NCI-H1436 (cell line): ENCODE measurements at places on chromosomes 2 and 18.

DNA sequence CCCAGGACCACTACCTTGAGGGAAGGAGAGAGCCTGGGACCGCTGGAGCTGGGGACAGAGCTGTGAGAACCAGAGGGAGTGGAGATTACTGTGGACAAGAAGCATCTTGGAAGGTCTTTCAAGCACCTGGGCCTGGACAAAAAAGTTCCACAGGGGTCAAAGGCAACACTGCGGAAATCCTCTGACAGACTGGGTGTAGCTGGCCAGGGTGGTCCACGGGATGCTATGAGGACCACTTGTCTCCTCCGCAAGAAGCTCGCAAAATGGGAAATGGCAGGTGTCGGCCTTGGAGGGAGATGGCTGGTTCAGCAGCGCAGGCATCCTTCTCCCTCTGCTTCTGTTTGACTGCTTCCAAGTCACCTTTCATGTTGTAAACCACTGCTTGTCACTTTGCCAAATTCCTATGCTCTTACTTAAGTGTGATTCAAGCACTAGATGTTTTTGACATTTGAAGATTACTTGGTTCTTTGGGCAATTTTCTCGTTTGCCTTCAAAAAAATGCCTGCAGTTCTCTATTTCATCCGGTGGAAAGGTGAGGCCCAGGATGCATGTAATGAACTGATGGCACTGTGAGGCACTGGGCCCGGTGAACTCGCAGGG is 27.7 kb downstream of the KLHL29 start:
- no peak for DNase-seq

- no peak for DNase-seq
Measured at GRCh38 chr18:44973282-44973681, 292.6 kb downstream of the SETBP1 start.

DNA sequence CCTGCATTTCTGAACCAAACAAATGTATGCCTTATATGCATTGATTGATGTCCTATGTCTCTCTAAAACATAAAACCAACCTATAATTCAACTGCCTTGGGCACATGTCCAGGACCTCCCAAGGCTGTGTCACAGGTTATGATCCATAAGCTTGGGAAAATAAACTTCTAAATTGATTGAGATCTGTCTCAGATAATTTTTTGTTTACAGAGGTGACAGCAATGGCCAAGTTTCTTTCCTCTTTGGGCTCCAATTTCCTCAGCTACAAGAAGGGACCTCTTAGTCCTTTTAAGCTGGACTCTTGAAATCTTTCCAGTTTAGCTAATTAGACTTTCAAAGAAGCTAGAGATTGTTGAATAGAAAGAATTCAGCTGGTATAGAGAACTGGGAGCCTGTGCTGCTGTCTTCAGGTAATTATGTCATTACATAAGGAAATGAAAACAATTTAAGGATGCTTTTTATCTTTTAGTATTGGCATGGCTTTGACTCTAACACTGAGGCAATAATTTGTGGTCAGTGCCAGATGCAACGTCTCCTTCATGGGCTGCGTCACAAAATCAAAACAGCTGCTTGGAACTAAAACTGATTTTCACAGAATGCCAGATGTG is 412.1 kb upstream of the TRIB2 start:
- no peak for DNase-seq

DNA sequence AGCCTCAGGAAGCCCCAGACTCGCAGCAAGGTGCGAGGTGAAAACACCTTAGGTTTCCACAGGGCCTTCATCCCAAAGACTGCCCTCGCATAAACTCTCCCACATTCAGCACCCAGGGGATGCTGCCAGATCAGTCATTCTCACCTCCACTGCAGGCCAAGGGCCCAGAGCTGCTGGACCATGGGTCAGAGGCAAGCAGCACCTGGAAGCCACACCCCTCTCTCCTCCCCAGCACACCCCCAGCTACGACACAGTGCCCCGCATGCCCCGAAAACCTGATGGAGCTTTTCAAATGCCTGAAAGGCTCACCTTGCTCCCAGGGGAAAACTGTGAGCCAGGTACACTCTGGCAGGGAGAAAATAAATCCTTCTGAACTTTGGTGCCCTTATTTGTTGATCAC is 31.9 kb upstream of the LDLRAD4 start:
- DNase-seq: no peak

DNA sequence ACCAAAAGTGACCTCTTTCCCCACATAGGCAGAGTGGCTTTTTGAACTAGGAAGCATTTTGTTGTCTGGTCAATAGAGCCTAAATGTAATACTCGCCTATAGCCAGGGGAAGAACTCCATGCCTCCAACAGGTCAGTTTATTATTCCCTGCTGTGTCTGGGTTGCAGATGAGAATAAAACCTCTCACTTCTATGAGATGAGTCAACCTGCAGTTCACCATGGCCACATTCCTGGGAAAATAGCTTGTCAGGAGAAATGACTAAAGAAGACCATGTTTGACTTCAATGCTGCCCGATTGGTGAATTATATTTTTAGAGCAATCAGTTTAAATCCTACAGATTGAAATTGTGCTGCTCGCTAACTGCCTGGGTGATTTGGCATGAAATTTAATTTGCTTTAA is 46.7 kb upstream of the LRRTM1 start:
- DNase-seq: no peak

- no peak for DNase-seq
Measured at GRCh38 chr2:17299891-17300540, 218.2 kb downstream of the RAD51AP2 start.

DNA sequence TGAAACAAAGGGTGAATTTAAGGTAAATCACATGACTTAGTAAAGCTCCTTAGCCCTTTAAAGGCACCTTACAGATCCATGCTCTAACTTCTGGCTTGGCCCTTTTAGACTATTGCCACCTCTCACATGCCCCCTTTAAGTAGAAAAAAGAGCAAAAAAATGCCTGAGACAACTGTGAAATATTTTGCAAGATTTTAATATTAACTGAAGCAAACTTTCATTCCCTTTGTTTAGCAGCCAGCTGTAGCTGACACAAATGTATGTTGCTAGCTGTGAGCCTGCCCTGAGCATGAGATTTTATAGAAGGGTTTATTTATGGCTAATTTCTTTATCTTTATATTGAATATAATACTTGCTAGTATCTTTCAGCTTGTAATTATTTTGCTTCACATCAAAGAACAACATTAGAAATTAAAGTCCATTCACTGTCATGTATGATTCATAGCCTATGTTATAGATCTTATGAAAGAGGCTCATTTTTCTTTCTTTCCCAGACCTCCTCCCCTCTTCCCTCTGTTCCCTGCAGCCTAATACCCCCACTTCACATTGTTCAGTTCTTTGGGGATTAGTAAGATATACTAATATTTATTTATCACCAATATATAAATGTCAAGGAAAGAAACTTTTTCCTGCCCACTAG is 637.2 kb upstream of the ZEB2 start:
- no peak for DNase-seq

GRCh38 chr2:39422700-39423099 is 14.4 kb downstream of the MAP4K3 start:
- no peak for DNase-seq
